ENCODE measurements at places on chromosomes 2 and 18.
A peak's percentile ranks its signal among the peaks of the same experiment; 100 is the strongest.

DNA sequence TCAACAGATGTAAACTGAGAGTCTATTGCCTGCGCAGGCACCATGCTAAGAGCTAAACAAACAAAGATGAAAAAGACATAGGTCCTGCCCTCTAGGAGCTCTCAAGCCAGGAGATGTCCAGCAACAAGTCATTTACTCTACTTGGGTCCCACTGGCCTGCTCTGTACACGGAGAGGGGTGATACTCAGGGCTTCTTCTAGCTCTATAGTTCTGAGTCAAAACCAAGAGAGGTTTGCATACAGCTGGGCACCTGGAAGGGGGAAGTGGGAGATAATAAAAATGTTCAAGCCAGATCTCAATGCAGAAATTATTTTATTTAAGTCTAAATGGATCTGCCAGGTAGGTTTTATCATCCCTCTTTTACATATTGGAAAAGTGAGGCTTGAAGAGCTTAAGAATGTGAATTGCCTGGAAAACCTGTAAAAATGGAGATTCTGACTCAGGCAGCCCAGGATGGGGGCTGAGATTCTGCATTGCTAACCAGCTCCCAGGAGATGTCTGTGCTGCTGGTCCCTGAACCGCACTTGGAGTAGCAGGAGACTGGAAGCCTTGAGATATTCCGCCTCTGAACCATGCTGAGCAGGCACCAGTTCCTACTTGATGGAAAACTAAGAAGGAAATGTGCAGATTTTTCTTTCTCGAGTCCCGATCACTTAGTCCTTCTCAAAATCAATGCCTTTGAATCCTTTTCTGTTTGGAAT lies 201.1 kb downstream of the PRKCE start:
- DNase-seq, result no peak

- DNase-seq, result peak; percentile 17
Observed at GRCh38 chr2:212958757-212959295, 192.6 kb downstream of the IKZF2 start.

- no peak for DNase-seq
Observed at GRCh38 chr2:112474844-112475486, 7.0 kb upstream of the TTL start.

DNA sequence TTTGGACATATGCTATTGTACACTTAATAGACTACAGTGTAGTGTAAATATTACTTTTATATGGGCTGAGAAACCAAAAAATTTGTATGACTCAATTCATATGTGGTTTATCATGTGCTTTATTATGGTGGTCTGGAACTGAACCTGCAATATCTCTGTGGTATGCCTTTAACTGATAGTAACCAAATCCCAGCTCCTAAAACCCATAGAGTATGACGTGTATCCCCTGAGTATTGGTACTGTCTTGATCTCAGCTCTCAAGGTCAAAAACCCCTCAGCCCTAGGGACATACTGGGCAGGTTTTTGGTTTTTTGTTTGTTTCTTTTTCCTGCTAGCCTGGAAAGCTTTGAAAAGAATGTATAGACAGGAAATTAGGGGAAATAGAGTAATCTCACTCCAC lies 42.2 kb upstream of the ARHGAP15 start:
- no peak for DNase-seq

DNA sequence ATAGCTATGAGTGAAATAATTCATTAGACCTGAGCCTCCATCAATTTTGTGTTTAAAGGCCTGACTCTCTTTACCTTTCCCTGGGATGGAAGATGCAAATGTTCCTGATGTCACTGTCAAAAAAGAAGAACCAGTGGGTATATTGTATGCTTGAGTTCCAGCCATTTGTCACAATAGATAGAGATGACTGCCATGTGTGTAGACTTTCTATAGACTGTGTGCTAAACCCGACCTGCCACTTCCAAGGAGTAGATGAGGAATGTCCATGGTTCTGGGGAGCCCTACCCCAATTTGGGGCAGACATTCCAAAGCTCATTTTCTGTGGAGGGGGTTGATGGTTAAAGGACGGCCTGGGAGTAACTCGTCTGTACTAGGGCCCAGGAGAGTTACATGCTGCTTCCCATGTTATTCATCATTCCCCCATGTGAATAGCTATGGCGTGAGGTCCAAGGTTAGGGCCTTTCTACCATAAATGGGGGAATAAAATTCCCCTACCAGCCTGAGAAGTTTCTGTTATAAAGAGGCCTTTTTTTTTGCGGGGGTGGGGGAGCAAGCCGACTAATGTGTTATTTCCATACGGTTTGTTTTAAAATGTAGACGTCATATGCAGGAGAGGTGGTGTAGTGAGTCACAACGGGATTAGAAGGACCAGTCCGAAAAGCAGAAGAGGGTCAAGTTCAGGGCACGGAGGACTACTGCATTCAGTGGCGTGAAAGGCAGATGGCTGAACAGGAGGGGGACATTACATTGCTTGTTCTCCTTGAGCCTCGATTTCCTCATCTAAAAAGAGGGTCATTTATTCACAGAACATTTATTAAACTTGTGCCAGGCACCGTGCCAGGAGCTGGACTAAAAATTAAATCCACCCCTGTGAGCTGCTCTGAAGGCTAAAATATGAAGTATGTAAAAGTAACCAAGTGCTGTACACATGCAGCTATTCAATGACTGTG lies 24.0 kb downstream of the IL1B start:
- no peak for DNase-seq

GRCh38 chr2:71811726-71812125 lies 335.9 kb downstream of the CYP26B1 start:
- no peak for DNase-seq

DNA sequence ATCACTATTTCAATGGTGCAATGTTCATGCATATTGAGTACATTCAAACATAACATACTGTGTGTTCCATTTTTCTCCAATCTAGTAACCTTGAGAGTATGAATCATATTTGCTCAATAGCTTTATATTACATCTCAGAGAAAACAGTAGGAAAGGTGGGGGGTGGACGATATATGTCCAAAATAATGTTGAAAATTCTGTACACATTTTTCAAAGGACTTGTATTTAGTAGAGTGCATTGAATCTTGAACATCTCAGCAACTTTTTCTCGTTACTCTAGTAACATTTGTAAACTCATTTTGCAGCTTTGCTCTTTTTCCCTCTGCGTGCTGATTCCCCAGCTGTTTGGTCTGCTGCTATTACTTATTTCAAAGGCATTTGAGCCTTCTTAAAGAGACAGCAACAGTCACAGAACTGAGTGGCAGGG lies 1487.0 kb downstream of the LRP1B start:
- no peak for DNase-seq

- DNase-seq, result no peak
Observed at GRCh38 chr2:233449081-233449901, 95.0 kb downstream of the DGKD start.

- no peak for DNase-seq
Observed at GRCh38 chr2:231244382-231245248, 46.2 kb downstream of the ARMC9 start.

DNA sequence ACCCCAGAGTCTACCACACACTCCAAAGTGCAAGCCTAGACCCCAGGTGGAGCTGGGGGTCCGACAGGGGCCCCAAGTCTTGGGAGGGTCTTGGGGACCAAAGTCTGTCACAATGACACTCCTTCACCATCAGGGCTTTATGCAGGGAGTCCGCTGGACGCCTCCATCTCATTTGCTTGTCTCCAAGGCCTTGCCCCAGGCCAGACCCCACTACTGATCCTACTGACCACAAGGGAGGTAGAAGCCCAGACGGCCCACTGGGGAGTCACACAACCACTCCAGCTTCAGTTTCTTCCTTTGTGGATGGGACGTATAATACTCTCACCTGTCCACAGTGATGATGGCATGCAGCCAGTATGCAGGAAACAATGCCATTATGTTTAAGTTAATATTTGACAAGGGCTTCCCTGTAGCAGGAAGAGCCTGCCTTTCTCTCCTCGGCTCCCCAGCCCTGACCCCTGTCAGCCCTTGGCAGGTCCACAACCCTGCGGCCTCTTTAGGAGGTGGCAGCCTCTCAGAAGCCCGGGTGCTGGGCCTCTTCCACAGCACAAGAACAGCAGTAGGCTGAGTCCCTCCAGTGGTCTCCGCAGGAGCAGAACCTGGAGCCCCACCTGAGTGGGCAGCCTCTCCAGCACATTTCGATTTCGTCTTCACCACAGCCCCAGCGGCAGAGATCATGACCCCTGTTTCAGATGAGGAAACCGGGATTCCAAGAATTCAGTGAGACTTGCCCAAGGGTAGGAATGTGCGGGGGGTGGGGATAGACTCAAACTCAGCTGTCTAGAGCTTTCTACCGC lies 6.5 kb downstream of the BIN1 start:
- DNase-seq, result no peak

GRCh38 chr2:230348787-230349186 lies 21.8 kb downstream of the SP140L start:
- DNase-seq, result no peak

- no peak for DNase-seq
Observed at GRCh38 chr2:194054313-194054712, 1602.7 kb upstream of the SLC39A10 start.

DNA sequence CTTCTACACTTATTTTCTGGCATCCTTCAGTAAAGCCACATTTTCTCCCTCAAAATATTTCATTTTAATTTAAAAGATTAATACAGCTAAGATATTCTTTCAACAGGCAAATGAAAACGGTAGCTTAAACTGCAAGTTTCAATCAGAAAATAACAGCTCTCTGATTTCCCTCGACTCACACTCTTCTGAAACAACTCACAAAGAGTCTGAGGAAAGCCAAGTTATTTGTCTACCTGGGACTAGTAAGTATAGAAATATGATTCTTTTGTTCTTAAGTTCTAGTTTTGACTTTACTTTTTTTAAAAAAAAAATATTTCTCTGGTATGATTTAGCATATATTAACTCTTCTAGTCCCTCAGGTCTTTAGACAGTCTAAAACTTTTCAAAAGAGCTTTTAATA lies 27.2 kb downstream of the CEP192 start:
- no peak for DNase-seq

DNA sequence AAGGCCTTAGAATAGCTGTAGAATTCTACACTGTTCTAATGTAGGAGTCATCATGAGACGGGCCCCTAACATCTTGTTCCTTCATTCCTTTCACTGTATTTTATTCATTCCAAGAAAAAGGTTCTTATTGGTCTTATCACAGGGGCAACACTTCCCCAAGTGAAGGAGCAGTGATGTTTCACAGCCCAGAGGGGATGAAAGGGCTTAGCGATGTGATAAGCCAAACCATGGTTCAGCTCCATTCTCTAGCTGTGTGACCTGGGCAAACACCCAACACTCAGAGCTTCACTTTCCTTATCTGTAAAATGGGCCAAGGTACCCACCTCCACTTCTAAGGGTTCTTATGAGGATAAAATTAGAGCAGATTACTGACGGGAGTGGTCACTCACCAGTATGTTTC lies 25.4 kb upstream of the HS6ST1 start:
- no peak for DNase-seq

GRCh38 chr18:68034296-68034695 lies 517.8 kb upstream of the DSEL start:
- no peak for DNase-seq

GRCh38 chr2:26809211-26809610 lies 23.4 kb downstream of the CENPA start:
- DNase-seq, result no peak

DNA sequence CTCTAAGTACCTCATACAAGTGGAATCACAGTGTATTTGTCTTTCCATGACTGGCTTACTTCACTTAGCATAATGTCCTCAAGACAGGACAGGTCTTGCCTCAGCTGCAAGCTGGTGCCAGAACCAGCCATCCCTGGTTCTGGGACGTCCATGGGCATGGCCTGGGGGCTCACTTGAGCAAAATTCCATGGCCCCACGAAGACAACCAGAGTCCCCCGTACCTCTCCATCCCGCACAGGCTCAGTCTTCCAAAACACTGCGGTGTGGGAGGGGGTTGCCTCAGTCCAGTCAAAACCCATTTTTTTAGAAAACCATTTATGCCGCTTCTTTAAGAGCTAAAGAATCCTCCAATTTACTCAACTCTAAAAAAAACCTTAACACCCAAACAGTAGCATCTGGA lies 21.7 kb upstream of the CABLES1 start:
- DNase-seq, result no peak

GRCh38 chr2:207038299-207038698 lies 99.0 kb downstream of the CPO start:
- no peak for DNase-seq

DNA sequence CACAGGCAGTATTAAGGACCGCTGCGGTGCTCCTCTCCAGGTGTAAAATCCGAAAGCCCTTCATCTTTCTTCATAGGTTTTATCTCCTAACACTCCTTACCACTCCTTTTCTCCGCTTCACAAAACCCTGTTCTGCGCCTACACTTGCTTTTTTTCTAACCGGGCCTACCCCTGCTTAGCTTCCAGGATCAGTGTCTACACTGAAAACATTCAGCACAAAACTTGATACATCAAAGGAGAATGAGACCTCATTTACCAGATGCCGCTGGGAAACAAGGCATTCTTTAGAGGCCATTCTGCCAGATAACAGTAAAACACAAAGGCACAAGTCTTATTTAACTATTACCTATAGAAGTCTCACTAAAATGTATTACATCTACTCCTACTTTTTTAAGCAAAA lies 13.1 kb downstream of the CHST10 start:
- no peak for DNase-seq

DNA sequence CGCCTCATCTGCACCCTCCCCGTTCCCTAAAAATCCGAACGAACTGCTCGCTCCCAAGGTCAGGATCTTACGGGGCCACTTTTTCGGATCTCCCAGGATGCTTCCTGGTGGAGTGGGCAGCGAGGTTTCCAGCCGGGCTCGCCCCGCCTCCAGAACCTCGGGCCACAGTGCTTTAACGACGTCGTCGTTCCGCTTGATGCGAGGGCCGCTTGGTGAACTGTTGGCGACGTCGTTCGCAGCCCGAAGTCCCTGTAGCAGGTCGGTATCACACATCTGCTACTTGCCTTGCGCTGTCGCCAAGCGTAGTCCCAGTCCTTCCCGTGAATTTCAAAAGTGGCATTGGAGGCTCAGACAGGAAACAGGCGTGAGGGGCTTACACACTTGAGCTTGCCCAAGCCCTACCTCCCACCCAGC lies 15.3 kb downstream of the EVX2 start:
- DNase-seq, result no peak

- no peak for DNase-seq
Observed at GRCh38 chr18:44876024-44876423, 195.3 kb downstream of the SETBP1 start.

DNA sequence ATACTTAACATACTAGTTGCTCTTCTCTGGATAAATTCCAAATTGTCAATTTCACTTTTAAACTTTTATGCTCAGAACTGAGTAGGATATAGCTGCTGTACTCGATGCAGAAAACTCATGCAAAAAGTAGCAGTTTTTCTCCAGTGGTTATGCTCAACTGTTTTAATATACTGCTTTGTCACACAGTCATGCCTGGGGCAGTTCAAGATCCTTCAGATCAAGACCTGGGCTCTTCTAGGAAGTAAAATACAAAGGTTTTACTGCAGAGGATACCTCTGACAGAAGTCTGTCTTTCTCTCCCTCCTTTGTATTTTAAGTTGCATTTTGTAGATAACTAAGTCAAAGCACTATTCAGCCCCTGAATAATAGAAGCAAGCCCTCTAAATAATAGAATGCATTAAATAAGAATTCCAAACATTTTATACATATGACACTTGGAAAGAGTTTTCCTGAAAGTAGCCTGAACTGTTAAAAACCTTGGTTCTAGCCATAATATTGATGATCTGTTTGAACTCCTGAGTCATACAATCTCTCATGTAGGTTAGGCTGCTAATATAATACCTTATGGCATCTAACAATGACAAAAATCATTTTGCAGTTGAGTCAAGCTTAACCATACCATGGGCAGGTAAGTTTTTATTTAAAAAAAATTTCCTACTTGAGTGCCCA lies 183.3 kb upstream of the TRIB2 start:
- DNase-seq, result no peak
